Stimulated activated CD8-positive, alpha-beta memory T cell treated with anti-CD3 and anti-CD28 coated beads, Interleukin-4, amount 100 ng/mL, for 48 hours (primary cell): ENCODE measurements at places on chromosomes 3 and 15.

DNA sequence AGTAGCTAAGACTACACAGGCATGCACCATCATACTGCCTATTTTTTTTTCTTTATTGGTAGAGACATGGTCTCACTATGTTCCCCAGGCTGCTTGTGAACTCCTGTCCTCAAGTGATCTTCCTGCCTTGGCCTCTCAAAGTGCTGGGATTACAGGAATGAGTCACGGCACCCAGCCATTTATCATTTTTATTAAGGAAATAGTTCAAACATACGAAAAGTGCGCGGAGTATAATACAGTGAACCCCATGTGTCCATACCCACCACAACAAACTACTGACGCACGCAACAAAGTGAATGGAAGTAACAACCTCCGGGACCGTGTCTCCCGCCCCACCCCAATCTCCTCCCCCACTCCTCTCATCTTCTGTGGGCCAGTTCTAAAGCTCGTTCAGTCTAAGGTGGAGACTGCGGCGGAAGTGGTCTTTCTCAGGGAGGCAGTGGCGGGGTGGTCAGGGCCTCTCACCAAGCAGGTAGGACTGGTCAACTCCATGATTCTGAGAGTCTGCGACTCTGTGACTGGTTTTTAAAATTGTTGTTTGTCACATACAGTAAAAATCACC is 42.1 kb downstream of the DNAJB8 start:
- no peak for DNase-seq

GRCh38 chr3:167762296-167762695 is 26.8 kb downstream of the SERPINI1 start:
- DNase-seq = no peak

GRCh38 chr3:20280257-20280656 is 94.3 kb upstream of the SGO1 start:
- DNase-seq = no peak

GRCh38 chr3:171028779-171029232 is 2.3 kb upstream of the SLC2A2 start:
- no peak for DNase-seq

- no peak for DNase-seq
Measured at GRCh38 chr3:123410149-123410515, 38.8 kb downstream of the ADCY5 start.

DNA sequence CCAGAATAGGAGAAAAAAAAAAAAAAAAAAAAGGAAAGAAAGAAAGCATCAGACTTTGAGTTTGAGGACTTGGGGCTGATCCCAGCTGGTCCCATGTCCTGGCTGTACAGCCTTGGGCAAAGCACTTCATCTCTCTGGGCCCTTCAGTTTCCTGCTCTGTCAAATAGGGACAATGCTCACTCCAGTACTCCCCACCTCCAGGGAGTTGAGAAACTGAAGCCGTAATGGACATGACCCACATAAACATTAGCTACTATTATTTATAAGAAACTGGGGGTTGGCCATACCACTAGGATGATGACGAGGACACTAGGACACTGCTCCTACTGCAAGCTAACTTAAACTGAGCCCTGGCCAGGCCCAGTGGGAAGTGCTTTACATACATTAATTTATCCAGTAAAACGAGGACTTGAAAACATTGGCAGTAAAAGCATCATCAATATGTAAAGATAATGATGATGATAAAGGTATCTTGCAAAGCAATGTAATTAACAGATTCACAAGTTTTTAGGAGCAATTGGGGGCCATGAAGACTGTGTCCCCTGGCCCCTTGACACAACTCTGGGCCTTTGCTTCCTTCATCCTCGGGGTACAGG is 22.9 kb upstream of the SMAD6 start:
- DNase-seq = no peak

- no peak for DNase-seq
Measured at GRCh38 chr3:122324871-122325323, at the start of gene CSTA. TSS of gene CSTA (plus strand) at chr3:122325248. CDS start at chr3:122325293, 45 bp downstream.

- DNase-seq = no peak
Measured at GRCh38 chr3:99741588-99741987, 76.1 kb upstream of the CMSS1 start.

DNA sequence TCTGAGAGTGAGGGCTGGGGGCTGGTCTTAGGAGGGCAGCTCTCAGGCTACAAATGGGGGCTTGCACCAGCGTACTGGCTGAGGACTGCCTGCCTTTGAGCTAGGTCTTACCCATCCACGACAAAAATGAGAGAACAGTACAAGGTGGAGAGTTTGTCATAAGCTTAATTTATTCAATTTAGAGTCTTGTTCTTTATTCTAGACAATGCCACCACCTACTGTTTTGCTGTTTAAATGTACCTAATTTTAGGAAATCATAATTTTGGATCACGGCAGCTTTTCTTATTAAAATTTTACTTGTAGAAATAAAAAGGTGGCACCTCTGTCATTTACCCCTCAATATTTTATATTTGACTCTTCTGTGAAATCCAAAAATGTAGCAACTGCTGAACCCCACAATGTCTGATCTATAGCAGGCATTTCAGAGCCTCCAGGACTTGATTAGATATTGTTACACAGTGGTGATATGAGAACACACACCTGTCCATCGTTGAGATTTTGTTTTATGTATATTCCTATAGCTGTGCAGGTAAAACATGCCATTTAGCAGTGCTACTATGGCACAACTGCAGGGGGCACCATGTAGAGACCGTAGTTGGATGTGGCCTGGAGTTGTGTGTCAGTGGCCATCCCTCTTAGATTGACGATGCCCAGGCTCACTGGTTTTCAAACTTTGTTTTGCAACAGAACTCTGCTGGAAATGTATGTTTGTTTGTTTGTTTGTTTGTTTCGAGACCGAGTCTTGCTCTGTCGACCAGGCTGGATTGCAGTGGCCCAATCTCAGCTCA is 88.6 kb downstream of the SLCO3A1 start:
- DNase-seq = no peak

GRCh38 chr3:135862361-135862760 is 103.2 kb upstream of the PPP2R3A start:
- no peak for DNase-seq

- DNase-seq = no peak
Measured at GRCh38 chr3:126098391-126098858, 14.5 kb upstream of the SLC41A3 start.

GRCh38 chr3:78919021-78919755 is 848.6 kb downstream of the ROBO1 start:
- no peak for DNase-seq

GRCh38 chr15:74748322-74748946 is at the start of gene CYP1A2:
TSS of gene CYP1A2 (plus strand) at chr15:74748845. CDS start at chr15:74749739, 894 bp downstream.
- DNase-seq = no peak

DNA sequence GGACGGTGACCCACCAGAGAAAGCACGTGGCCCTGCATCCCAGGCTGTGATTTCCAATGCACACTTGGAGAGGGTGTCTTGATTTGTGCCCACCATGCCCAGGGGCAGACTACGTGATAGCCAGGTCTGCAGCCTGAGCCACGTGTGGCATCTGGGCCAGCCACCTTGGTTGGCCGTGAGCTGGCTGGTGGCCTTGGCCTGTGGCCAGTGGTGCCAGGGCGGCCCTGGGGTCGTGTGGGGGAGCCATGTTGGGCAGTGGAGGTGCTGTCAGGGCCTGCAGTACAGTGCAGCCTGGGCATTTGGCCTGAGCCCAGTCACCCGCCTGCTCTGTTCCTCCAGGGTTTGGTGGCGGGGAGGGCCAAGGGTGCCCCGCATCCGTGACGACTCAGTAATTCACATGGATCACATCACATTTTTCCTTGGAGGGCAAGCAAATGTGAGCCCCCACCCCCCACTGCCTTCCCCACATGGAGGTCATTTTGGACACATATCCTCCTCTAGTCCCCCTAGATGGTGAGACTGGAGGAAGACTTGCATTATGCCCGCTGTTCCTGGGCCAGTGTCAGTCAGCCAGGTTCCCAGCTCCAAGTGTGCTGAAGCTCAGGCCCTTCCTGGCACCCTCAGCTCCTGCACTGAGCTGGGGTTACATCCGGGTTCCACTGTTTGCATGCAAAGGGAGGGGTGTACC is 201.4 kb downstream of the UBE3A start:
- no peak for DNase-seq
